ENCODE measurements at places on chromosomes 2 and 18.
A peak's percentile ranks its signal among the peaks of the same experiment; 100 is the strongest.

GRCh38 chr2:127569666-127570065 is 34.2 kb downstream of the MYO7B start:
- DNase-seq = no peak

DNA sequence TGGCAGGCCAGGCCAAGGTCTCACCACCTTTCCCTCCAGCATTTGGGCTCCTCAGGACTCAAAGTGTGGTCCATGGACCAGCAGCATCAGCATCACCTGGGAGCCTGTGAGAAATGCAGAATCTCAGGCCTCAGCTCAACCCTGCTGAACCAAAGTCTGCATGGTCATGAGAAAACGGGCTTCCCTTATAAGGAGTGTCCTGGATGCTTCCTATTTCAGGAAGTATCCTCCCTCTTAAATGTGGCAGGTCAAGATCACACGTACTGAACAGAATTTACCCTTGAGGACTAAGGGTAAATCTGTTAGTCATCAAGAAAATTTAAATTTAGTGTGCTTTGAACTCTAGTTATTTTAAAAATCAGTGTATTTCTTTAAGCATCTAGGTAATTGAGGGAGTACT is 11.8 kb downstream of the CD8A start:
- DNase-seq = no peak

- DNase-seq = no peak
Observed at GRCh38 chr2:60411295-60411694, 142.2 kb downstream of the BCL11A start.

DNA sequence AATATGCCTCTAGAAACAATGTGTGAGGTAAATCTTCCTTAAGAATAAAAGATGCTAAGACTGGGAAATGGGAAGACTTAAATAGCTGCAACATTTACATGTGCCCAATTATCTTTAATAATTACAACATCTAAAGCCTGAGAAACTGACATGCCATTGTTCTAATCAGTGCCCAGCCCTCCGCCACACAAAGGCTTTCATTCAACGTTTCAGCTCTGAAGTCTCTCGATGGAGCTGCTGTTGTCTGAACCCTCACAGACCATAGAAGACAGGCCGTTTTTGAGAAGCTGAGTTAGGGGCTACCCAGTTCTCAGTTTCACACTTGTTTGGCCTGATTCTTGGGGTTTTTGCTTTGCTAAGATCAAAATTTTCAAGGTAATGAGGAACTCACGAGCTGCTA is 315.4 kb upstream of the CHST9 start:
- DNase-seq = no peak

DNA sequence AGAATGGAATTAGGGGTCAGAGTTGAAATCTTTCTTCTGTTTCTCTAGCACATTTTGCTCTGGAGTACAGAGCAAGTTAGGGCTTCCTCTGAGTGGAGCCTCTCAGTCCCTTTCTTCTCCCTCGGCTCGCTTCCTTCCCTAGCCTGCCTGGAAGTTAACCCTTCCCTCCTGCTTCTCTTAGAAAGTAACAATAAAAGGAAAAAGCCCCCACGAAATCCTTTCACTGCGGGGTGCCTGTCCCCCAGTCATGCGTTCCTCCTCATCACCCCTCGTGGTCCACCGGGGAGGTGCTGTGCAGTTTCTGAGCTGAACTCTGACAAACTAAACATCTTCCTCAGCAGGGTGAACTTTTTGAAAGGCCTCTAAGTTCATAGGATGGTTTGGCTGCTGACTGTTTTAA is 2.0 kb downstream of the IGFBP2 start:
- no peak for DNase-seq

DNA sequence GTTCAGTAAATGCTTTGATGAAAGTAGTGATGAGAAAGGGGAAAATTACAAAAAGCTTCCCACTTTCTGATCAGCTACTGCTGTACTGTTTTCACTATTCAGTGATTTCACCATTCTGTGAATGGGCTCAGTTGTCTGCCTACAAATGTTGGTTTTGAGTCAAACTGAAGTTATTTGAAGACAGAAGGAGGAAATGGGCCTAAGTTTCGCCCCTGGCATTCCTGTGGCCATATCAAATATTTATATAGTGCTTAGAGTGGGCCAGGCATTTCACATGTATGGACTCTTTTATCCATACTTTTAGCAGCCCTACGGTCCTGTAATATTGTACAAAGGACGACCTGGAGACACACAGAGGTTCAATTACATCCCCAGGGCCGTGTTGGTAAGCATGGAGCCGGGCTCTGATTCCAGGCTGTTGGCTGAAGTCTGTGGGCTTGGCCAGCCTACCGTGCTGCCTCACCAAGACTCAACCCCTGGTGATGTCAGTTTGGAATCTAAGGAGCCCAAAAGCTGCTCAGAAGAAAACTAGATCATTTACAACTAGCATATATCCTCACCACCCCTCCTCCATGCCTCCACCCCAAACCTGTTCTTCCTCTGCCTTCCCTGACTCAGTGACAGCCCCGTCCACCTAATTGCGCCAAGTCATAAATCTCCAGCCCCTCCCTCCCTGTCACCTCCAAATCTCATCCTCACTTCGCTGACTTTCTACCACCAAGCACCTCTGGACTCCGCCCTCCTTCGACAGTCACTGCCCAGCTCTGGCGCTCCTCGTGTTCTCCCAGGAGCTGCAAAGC is 10.1 kb upstream of the GRHL1 start:
- no peak for DNase-seq

- no peak for DNase-seq
Observed at GRCh38 chr2:162125138-162125537, 26.9 kb downstream of the GCG start.

DNA sequence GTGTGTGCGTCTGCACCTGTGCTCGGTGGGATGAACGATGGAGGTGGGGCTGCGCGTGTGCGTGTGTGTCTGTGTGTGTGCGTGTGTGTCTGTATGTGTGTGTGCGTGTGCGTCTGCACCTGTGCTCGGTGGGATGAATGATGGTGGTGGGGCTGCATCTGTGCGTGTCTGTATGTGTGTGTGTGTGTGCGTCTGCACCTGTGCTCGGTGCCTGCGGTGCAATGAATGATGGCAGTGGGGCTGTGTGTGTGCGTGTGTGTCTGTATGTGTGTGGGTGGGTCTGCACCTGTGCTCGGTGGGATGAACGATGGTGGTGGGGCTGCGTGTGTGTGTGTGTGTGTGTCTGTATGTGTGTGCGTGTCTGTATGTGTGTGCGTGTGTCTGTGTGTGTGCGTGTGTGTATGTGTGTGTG is 48.5 kb upstream of the CTDP1 start:
- DNase-seq = no peak

- DNase-seq = peak; percentile 83
Observed at GRCh38 chr2:43637030-43637803, at the start of gene PLEKHH2. Gene PLEKHH2 (plus strand): TSS chr2:43637260. CDS start chr2:43644674, 7,414 bp downstream.

DNA sequence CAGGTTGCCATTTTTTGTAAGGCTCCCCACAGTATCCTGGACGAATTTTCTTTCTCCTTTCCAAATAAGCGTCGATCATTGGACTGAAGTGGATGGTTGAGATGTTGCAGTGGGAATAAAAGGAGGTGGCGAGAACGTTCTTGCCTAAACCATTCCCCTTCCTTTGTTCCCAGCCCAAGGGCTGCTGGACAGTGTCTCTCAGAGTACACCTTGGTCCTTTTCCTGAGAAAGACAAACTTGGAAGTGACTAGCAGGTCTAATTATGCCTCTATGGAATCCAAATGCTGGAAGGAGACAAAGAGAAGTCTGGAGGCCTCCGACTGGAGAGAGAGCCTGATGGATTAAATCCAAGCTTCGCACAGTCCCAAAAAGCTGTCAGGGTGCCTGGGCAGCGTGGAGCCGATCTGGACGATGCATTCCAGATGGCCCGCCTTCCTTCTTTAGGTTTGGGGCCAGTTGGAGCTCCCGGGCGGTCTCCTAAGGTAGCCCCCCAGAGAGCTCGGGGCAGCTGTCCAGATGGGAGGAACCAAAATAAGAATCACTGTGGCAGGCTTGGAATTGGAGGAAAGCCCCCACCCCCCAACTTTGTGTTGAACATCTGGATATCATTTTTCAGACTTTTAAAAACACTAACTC is 186.8 kb downstream of the TMEM247 start:
- DNase-seq = no peak

GRCh38 chr2:225764346-225764745 is 364.8 kb downstream of the NYAP2 start:
- no peak for DNase-seq

DNA sequence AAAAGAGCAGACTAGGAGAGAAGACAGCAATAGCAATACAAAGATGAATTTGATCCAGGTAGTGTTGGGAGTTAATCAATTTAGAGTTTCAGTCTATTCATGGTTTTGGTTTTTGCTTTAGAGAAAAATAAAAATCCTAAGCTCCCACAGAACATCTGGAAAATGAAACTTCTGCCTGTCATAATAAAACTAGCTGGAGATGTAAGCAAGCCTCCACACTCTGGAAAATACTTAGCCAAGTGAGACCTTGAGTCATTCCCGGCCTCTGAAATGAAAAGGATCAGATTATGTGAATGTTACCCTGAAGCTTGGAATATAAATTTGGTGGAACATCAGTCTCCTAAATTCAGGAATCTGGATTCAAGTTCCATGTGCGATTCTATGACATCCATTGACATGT is 485.6 kb upstream of the SPRED2 start:
- no peak for DNase-seq

DNA sequence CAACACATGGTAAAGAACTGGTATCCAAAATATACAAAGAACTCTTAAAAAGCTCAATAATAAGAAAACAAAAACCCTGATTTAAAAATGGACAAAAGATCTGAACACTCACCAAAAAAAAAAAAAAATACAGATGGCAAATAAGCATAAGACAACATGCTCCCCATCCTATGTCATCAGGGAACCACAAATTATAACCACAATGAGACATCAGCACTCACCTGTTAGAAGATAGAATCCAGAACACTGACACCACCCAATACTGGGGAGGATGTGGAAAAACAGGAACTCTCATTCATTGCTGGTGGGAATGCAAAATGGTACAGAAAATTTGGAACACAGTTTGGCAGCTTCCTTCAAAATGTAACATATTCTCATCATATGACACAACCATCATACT is 66.7 kb downstream of the TMX3 start:
- no peak for DNase-seq

DNA sequence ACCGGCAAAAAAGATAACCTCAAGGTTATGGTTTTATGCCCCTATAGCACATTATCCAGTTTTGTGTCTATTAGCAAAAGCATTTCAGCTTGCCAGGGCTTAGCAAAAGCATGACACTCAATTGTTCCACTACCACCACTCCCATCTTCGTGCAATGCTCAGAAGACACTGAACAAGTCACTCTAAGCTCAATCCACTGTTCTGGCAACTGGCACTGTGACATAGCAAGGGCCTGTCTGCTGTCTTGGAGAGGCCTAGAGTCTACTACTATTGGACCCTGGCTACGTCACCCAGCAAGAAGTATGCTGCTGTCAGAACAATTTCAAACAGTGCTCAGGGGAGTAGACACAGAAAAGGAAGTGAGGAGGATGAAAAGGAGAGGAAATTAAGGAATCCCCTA is 103.5 kb upstream of the PPP1CB start:
- no peak for DNase-seq

GRCh38 chr2:215794829-215795546 is 218.4 kb downstream of the MREG start:
- no peak for DNase-seq

GRCh38 chr2:207251573-207252192 is 85.9 kb upstream of the KLF7 start:
- DNase-seq = no peak

GRCh38 chr2:88660622-88661021 is 30.9 kb upstream of the RPIA start:
- DNase-seq = no peak

GRCh38 chr2:99476629-99477028 is 13.2 kb downstream of the REV1 start:
- no peak for DNase-seq

DNA sequence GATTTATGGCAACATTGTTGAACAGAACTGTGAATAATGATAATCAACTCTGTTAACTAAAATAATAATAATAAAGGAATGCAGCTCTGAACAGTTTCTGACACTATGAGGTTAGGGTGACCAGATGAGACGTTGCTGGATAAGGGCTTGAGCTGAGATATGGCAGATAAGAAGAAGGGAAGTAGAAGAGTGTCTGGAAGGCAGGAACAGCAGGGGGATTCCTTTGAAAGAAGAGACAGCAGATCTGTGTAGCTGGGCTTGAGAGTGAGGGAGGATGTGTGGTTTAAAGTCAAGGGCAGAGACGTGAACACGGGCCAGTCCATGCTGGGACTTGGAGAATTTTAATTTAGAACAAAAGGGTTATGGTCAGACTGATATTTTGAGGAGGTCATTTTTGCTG is 273.1 kb upstream of the SLC14A2 start:
- no peak for DNase-seq

- DNase-seq = no peak
Observed at GRCh38 chr2:47265158-47265557, 110.0 kb upstream of the STPG4 start.

- no peak for DNase-seq
Observed at GRCh38 chr2:239557516-239557915, 156.7 kb upstream of the HDAC4 start.

DNA sequence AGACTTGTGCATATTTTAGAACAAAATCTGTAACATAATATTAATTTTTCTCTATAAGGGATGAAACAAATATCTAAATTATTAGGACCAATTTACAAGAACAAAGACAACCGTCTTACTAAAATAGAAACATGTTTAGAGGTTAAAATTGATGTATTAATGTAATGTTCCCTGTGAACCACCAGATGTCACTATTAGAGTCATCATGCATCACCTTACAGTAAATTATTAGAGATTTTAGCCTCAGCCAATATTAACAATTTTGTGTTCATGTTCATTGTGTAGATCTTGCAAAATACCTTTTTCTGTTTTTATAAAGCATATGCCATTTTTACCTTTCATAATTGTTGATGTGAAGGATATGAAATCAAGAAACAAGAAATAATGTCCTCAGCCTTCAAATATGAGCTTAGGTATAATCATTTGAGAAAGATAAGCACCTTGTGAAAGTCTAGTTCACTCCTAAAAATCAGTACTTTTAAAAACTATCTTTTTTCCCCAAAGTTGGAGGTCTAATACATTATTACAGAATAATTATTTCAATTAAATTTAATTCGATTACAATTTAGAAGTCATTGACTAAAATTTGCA is 344.3 kb upstream of the KCNH7 start:
- DNase-seq = no peak

DNA sequence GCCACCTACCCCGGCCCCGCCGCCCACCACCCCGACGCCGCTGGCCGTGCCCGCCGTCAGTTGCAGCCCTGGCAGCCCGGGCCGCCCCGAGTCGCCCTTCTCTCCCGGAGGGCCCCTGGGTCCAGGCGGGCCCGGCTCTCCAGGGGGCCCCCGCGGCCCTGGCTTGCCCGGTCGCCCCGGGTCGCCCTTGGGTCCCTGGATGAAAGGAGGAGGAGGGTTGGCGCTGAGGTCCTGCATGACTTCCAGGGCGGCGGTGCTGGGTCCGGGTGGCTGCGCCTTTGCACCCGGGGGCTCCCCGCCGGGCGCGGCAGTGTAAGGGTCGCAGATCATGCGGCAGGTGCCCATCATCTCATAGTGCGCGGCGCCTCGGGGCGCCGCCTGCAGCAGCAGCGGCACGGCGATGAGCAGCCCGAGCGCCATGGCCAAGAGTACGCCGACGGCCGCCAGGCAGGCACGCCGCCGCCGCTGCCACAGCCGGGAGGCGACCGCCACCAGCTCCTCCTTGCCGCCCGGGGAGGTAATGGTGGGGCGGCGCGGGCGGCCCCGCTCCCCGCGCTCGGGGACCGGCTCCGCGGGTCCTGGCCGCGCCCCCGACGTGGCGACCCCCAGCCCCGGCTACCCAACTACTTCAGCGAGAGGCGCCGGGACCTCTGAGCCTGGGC is 570 bp downstream of the C1QL2 start:
- no peak for DNase-seq

- DNase-seq = no peak
Observed at GRCh38 chr18:51666763-51667191, 469.3 kb upstream of the MEX3C start.

- no peak for DNase-seq
Observed at GRCh38 chr18:11175266-11175979, 26.1 kb upstream of the PIEZO2 start.
